ENCODE measurements at places on chromosomes 13 and 19.

DNA sequence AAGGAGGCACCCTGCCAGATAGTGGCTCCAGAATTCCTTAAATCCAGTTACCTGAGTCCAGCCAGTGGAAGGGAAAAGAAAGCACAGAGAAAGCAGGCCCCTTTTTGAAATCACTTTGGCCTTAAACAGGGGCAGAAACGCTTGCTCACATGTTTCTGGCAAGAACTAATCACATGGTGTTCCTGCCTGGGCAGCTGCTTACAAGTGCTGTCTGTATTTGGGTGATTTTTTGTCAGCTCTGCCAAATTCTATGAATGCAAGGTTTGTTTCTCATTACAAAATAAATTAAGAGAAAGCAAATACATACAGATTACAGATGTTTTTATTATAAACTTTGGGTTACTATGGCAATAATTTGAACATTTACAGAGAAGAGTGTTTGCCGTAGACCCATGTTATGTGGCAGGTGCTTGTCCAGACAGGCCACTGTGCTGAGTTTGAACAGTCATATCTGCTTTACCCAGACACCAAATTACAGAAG lies 1237.8 kb downstream of the SLITRK5 start:
- DNase-seq: no peak

GRCh38 chr13:66098931-66099628 lies 1131.1 kb downstream of the PCDH9 start:
- DNase-seq: peak; percentile 4

DNA sequence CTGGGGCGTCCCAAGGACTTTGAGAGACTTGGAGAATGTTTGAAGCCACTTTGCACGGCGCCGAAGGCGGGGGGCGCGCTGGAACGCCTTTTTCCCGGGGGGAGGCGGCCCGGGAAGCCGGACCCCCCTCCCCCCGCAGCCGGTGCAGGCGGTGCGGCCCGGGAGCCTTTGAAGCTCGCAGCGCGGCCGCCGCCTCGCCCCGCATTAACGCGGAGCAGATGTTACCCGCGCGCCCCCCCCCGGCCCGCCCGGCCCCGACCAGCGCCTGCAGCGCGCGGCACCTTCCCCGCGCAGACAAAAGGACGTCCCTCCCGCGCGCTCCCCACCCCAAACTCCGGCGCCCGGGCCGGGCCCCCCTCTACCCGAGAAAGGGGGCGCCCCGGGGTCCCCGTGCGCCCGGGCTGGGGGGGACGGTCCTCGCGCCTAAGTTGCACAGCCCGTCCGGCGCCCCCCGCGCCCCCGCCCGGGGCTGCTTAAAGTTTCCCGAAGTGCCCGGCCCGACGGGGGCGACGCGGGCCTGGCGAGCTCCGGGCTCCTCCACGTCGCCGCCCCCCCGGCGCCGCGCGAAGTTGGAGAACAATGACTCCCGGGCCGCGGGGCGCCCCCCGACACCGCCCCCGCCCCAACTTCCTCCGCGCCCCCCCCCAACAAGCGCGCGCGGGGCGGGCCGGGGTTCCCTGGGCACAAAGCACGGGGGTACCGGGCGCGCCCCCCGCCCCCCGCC lies 685 bp downstream of the TCF3 start:
- peak; percentile 65 for DNase-seq

DNA sequence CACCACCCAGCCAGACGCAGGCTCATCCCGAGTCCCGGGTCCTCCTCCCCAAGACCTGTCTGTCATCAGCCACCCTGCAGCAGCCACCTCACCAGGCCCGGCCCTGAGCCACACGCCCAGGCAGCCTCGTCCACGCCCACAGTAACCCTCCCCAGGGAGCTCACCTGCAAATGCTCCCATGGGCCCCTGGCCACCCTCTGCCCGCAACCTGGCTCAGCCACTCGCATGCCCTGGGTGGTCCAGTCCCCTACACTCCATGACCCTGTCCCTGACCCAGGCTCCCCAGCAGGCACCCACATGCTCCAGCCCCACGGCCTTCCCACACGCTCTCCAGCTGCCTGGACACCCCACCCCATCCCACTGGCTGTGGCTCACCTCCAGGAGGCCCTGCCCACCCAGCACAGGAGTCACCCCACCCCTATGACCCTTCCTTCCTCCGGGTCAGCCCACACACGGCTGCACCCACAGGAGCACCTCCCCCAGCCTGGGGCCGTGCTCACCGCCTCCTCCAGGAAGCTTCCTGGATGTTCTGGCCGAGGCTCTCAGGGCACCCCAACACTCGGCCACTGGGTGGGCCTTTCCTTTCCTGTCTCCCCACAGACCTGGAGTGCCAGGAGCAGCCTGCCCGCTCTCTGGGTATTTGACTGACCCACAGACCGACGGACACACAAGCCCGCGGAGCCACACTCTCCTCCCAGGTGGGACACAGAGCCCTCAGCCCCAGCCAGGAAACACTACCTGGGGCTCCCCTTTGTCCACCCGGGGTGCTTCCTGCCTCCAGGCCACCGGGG lies 3.6 kb downstream of the TMEM259 start:
- no peak for DNase-seq

GRCh38 chr13:35926859-35927530 lies 204.2 kb downstream of the DCLK1 start:
- peak; percentile 18 for DNase-seq

GRCh38 chr13:39998166-39998565 lies 342.7 kb downstream of the COG6 start:
- no peak for DNase-seq

DNA sequence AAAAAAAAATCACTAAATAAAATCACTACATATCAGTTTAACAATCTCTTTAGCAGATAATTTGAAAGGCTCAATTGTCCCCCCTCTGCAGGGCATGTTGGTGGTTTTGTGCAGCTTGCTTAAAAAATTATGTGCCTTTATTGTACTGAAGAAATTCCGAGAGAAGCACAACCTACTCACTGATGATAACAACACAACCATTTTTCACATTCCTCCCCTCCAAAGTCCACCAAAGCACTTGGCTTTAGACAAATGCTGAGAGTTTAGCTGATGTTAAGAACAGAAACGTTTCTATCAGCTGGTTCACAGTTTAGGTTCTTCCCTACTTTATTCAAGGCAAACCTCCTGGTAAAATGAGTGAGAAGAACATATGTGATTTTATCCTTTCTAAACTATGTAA lies 923 bp downstream of the DOCK9 start:
- DNase-seq: peak; percentile 53

DNA sequence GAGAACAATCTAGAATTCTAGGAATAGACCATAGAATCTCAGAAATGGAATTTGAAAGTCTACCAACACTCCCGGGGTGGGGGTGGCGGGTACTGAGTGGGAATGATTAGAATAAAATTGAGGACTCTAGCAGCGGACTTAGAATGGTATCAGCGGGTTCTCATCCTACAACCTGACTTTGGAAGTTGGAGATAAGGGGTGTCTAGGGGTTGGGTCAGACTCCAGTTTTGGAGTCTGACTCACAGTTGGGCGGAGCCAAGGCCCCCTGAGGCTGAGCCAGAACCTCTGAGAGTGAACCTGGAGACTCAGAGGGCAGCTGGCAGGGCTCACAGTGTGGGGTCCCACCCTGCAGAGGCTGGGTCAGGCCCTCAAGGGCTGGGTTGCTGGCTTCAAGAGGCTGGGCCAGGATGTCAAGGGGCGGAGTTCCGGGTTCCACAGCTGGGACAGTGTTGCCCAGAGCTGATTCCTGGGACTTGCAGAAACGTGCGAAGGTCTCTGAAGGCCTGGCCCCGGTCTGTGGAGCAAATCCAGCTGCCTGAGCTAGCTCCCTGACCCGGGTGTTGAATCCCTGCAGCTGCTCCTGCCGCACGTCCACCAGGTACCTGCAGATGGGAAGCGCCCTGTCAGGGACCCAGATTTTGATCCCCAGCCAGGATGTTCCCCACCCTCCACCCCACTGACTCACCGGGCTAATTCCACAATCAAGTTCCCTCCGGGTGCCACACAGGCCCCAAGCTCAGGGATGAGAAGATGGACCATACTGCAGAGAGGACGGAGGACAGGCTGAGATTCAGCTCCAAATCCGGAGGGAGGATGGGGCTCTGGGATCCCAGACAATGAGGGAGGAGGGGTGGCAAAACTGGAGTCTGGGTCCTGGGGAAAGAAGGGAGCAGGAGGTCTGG lies 1.6 kb upstream of the TNNI3 start:
- DNase-seq: no peak

DNA sequence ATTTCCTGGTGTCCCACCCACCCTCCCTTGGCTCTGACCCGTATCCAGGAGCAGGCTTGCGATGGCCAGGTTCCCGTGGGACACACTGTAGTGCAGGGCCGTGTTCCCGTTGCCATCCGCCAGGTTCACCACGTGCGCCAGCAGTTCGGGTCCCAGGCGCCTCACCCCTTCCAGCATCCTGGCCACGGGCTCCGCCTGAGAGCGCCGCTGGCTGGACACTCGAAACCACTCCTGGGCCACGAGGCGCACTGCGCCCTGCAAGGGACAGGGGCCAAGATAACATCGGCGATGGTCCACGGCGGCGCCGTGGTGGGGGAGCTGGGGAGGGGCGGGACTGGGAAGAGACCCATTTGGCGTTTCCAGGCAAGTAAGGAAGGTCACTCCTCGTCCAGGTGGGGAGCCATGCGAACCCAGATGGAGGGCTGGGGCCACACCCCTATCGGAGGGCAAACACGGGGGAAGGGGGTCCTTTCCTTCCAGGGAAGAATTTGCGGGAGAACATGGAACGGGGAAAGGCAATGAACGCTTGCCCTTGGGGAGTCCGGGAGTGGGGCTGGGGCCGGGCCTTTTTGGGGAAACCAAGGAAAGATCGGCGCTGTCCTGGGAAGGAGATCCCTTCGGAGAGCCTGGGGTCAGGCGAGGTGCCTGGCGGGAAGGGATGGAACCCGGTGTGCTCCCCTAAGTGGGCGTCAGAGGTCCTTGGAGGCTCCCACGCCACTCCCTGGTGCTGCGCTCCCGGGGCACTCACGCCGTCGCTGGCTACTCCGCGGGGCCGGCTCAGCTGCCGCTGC lies 9.9 kb downstream of the KANK3 start:
- no peak for DNase-seq

DNA sequence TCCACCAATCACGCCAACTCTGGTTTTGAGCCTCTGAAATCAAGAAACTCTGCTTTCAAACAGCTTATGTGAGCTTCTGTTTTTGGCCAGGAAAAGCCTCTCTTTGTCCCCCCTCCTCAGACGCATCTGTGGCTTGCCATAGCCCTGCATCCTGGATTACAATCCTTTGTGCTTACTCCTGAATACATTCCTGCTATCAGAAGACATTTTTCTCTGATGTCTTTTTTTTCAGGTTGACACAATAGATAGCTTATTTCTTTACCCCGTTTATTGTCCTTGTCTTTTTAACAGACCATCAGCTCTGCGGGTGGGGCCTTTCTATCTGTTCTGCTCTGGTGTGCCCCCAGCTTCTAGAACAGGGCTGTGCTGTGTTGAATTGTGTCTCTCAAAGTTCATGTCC lies 11.0 kb downstream of the PNMA8B start:
- no peak for DNase-seq

- no peak for DNase-seq
Measured at GRCh38 chr19:2982561-2982960, 5.2 kb downstream of the TLE6 start.

GRCh38 chr13:20064128-20064527 lies 96.7 kb downstream of the GJA3 start:
- peak; percentile 75 for DNase-seq

GRCh38 chr19:36527873-36528193 lies 238 bp downstream of the ZNF260 start:
- DNase-seq: no peak

GRCh38 chr19:42095142-42095813 lies 19.3 kb downstream of the ZNF574 start:
- DNase-seq: no peak

DNA sequence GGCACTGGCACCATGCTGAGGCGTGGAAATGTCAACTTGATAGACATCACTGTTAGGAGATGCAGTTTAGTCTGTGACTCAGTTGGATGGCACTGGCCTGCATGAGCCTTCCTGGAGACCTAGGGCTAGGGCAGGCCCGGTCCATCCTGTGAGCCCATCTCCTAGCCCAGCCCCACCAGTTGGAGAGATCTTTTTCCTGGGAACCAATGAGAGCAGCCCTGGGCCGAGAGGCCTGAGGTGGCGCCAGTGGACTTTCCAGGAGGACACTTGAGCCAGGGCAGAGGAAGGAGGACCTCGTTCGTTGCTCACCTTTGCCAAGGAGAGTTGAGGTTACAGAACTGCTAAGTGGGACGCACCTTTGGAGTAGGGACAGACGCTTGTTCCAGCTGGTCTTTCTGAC lies 100.5 kb upstream of the TEX29 start:
- no peak for DNase-seq

DNA sequence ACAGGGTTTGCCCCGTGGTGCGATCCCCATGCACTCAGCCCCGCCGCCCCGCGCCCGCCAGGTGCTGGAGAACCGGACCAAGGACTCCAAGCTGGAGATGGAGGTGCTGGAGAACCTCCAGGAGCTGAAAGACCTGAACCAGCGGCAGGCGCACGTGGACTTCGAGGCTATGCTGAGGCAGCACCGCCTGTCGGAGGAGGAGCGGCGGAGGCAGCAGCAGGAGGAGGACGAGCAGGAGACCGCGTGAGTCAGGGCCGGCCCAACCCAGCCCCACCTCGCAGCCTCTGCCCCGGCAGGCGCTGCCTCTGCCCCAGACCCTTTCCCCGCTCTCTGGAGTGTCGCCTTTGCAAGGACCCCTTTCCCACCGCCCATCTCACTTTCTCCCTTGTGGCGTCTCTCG lies 11.3 kb downstream of the YJU2 start:
- DNase-seq: no peak

DNA sequence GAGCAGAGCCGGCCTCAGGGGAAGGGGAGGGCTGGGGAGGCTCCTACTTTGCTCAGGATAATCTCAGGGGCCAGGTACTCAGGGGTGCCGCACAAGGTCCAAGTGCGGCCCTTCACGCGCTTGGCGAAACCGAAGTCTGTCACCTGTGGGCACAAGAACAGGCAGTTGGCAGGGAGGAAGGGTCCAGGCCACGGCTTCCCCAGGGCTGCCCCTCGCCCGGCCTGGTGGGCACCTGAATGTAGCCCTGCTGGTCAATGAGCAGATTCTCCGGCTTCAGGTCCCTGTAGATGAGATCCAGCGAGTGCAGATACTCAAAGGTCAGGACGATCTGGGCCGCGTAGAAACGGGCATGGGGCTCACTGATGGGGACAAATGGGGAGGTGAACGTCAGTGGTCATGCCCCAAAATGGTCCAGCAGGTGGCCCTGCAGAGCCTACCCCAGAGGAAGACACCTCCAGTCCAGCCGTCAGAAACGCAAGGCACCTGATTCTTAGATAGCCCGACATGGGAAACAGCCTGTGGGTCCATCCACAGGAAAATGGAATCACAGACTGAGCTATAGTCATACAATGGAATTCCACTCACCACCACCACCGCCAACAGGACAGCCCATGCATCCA lies 7.1 kb upstream of the SAMD1 start:
- DNase-seq: peak; percentile 21

DNA sequence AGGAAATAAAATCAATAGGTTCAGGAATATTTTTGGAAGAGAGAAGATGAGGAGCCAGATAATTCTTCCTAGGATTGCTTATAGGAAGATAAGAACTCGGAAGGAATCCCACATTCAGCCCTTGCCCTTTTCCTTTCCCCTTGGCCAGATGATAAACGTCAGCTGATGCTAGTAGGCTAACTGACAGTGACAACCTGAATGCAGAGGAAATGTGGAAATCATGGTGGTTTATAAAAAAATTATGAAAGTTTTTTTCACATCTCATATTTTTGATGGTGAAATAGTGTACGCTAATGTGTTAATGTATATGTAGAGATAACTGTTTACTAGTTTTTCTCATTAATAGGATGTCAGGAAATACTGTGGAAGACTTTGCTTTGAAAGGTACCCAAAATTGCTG lies 56.9 kb downstream of the EDNRB start:
- no peak for DNase-seq

GRCh38 chr13:109140479-109141349 lies 511.3 kb downstream of the MYO16 start:
- DNase-seq: no peak

Measured in astrocyte of the hippocampus (primary cell).